ENCODE measurements at places on chromosomes 11 and 22.

GRCh38 chr11:79486242-79486984, 45.6 kb upstream of the TENM4 start:
- no peak for DNase-seq

- no peak for DNase-seq
Observed at GRCh38 chr11:71456831-71457230, 3.8 kb downstream of the NADSYN1 start.

GRCh38 chr11:34132261-34132965, 27.0 kb downstream of the NAT10 start:
- DNase-seq, result no peak

DNA sequence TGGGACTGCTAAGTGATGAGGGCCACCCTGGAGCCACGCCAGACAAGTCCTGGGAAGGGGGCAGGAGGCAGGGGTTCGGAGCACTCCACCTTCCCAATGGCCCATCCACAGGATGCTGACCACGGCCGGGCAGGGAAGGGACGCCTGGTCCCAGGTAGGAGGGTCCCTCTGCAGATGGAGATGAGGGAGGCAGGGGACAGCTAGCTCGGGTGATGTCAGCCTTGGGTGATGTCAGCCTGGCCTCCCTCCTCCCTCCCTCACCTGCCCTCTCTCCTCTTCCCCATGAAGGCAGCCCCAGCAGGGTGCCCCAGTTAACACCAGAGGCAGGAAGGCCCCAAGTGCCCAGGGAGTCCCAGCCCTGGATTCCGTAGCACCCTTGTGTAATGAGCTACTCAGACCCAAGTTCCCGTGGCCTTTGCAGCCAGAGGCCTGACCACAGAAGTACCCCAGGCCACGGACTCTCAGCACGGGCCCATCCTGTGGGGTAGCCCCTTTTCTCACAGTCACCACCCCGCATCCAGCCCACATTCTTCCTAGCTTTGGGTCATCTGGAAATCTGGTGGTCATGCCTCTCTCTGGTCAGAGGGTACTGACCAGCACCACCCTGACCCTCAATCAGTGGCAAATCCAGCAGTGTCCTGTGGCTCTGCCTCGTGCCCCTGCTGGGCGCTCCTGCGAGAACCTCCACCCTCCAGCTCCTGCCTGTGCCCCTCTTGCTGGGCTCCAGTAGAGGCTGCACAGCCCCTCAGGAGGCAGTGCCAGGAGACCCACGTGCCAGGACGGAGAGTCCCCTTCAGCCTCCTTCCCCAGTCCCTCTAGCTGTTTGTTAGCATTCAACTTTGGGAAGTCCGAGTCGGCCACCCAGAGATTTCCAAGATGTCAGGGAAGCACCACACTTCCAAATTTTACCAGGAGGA, 47.4 kb downstream of the SHANK2 start:
- no peak for DNase-seq

All from NCI-H1694 (cell line).